Activated CD4-positive, alpha-beta T cell treated with anti-CD3 and anti-CD28 coated beads, Interleukin-2, amount 50 U/mL, for 24 hours (primary cell): ENCODE measurements at places on chromosomes 2 and 18.

DNA sequence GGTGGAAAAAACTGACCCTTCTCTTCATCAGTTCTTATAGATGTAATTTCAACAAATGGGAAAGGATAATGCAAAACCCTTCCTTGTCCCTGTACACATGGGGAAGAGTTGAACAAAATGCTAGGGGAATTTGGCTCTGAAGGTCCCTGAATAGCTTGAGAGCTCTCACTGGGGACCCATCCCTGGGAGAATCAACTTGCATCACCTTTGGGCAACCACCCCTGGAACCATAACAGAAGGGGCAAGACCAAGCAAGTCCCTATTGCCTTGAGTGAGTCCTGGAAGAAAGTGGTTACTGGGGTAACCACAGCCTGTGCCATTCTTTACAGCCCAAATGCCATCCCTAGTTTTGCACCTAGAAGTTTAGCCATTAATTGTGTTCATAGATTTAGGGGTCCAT is 52.2 kb upstream of the B3GNT2 start:
- DNase-seq: no peak

GRCh38 chr2:180892091-180892490 is 88.3 kb upstream of the UBE2E3 start:
- no peak for DNase-seq

- no peak for DNase-seq
Observed at GRCh38 chr18:77376043-77376732, 126.5 kb downstream of the GALR1 start.

GRCh38 chr18:13286456-13287125 is 68.0 kb downstream of the LDLRAD4 start:
- DNase-seq: no peak

GRCh38 chr18:2900684-2901422 is 54.0 kb downstream of the EMILIN2 start:
- no peak for DNase-seq

GRCh38 chr2:134027980-134028379 is 225.9 kb upstream of the MGAT5 start:
- no peak for DNase-seq

- DNase-seq: no peak
Observed at GRCh38 chr2:184646177-184646576, 47.8 kb downstream of the ZNF804A start.

DNA sequence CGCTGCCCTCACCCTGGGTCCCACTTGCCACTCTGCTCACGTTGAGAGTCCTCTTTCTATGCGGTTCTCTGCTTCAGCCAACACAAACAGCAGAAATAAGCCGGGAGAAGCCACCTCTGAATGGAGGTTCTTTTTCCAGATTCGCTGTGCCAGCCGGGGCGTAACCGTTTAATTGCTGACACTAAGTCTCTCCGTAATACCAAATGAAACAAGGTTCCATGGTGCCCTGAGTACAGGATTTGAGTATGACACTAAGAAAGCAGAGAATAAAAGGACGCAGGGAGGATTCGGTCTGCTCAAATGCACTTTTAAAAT is 37.6 kb downstream of the CTIF start:
- no peak for DNase-seq

- no peak for DNase-seq
Observed at GRCh38 chr2:96109931-96110511, 6.3 kb downstream of the ADRA2B start.

DNA sequence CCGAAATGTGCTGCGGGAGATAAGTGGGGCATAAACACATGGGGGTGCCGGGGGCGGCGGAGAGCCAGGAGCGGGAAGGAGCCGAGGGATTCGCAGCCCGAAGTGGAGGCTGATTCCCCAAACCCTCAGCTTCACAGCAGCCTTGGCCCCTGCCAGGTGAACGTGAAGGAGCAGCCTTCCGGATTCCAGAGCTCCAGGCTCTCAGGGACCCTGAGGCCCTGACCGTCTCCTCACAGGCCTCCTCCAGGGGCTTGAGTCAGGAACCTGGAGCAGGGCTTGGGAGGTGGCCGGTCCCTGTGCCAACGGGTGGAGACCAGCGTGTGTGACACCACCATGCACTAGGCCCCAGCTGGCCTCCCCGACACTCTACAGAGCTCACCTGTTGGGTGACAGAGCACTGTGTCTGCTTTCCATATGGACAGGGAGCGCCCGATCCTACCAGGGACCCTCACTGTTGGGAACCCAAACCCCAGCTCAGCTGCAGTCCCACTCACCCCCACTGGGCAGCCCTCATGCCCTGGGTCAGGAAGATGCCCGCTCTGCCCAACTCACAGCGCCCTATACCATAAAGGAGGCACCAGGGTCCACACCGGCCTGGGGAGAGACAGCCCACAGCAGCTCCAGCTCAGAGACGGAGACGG is 117.6 kb upstream of the OTOS start:
- no peak for DNase-seq

DNA sequence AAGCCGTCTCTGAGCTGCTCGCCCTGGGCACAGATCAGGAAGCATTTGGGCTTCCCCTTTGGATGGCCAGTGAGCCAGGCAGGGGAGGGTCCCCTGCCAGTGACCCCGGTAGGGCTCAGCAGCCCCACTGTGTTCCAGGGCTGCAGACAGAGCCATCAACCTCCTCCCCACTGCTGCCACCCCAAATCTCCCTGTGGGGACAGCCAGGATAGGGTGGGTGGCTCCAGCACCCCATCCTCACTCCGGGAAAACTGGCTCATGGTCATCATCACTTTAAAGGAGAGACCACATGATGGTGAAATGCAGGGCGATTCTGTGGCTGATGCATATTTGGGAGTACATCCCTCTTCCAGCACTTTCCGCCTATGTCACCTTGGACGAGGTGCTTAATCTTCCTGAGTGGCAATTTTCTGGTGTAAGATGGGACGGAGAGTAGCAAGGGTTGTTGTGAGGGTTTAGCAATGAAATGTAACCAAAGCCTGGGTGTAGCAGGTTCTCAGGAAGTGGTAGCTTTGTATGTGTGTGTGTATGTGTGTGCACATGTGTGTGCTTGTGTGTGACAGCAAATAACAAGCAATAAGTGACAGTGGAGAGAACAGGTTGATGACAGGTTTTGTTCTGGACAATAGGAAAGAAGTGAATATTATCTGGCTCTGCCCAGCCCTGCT is 61.8 kb downstream of the ACAA2 start:
- no peak for DNase-seq

- DNase-seq: no peak
Observed at GRCh38 chr2:204436230-204436629, 109.0 kb upstream of the PARD3B start.

DNA sequence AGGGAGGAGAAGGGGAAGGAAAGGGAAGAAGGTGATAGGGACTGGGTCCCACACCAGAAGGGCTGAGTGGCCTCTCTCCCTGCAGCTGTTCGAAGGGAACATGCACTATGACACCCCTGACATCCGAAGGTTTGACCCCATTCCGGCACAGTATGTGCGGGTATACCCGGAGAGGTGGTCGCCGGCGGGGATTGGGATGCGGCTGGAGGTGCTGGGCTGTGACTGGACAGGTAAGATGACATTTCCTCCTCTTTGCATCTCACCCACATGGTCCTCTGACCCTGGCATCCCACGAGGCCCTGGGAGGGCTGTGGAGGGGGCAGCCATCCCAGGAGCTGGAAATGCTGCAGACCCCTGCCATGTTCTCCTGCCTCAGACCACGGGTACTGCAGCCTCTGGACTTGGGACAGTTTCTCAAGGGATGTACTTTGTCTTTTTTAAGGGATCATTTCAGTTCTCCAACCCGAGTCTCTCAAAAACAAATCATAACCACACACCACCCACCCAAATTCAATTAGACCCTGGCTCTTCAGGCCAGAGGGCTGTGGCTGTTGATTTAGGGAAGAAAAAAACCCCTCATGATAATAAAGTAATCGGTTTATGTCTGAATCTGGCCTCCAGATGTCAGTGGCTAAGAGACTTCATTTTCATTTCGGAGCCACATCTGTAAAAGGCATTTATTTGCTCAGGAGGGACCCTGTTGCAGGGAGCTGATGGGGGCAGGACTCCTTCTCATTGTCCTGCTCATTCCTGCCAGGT is 63.5 kb downstream of the NRP2 start:
- no peak for DNase-seq

DNA sequence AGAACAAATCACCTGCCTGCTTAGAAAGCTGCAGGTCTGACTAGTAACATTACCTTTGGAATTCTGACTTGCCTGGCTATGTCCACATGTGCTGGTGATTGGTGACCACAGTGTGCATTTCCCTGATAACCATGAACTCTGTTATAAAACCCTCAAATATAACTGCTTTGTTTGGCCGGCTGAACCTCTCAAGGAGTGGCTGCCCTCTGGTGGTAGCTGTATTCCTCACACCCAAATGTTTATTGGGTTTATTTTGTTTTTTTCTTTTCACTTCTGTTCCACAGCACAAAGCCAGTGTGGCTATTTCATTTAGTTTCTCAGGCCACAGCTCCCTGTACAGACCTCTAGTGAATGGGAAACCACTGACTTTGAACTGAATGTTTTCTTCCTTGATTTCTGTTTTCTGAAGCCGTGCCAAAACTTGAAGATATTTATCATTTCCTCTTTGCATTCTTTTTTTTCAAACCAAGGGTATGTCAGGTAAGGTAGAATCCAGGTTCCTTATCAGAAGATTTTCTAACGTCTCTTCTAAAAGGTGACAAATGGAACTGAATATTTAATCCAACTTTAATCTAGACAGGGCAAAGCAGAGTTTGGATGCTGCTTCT is 549.0 kb upstream of the VRK2 start:
- no peak for DNase-seq

GRCh38 chr18:31487246-31488015 is 10.5 kb upstream of the DSG2 start:
- DNase-seq: no peak

DNA sequence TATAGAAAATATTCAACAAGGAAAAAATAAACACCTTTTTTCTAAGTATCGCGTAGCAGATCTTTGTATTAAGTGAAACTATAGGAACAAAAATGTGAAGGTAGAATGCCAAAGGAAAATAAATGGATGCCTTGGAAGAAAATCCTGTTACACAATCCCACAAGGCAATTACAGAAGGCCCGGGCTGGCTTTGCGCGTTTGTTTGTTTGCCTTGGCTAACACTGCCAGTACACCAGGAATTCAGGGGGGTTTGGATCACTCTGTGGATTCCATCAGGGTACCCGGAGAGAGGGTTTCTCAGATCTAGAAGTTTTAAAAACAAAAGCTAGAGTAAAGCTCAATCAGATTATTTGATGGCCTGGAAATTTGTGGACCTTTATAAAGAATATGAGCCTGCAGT is 478.3 kb downstream of the FBXO15 start:
- DNase-seq: no peak

GRCh38 chr18:10013621-10014543 is 100.1 kb downstream of the VAPA start:
- no peak for DNase-seq

- DNase-seq: no peak
Observed at GRCh38 chr2:44722026-44722625, 219.4 kb upstream of the SIX3 start.

- DNase-seq: no peak
Observed at GRCh38 chr18:46060359-46060841, 11.7 kb downstream of the PSTPIP2 start.

DNA sequence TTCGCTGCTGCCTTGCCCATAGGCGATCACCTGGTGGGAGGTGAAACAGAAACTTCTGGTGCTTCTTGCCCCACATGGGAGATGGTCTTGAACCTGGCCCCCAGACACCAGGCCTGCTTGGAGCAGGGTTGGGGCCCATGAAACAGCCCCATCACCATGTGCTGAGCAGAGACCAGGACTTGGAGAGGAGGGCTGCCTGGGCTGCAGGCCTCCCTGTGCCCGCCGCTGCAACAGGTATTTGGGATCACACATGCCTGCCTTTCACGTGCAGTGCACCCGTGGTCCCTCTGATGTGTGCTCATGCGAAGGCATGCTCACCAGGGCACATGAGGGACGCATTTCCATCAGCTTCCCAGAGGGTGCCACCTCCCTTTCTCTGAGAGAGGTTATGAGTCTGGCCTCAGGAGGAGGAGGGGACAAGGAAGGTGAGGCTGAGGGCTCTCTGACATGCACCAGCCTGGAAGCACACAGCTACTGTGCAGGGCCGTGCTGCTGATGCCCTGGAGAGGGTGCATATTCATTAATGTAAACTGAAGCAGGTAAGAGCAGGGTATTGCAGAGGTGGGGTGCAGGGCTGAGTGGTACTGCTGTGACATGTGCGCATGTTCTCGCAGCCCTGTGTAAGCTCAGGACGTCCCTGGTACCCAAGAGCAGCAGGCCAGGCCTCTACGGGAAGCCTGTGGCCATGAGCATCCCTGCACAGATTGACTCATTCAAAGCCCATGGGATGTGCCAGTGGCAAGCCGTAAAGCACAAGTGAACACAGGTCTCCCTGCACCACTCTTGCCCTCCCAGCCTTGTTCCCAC is 4.2 kb upstream of the OXER1 start:
- no peak for DNase-seq

GRCh38 chr2:19790291-19790690 is 111.5 kb downstream of the TTC32 start:
- DNase-seq: no peak

DNA sequence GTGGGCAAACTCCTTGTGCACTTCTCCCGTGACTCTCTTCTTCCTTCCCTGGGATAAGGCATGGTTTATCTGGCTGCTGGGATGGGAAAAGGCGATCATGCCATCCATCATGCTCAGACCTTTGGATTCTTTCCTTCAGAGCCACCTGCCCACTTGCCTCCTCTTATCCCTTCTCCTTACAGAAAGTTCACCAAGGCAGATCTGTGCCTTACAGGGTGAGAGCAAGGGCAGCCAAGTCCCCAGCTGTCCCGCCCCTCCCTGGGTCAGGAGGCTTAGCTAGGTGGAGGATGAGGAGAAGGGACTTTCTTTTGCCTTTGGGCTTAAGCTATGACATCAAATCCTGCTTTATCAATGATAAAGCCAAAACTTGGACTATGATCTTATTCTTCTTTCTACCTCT is 47.6 kb downstream of the KCNE4 start:
- no peak for DNase-seq

- DNase-seq: no peak
Observed at GRCh38 chr2:209834767-209835166, 63.1 kb downstream of the UNC80 start.

DNA sequence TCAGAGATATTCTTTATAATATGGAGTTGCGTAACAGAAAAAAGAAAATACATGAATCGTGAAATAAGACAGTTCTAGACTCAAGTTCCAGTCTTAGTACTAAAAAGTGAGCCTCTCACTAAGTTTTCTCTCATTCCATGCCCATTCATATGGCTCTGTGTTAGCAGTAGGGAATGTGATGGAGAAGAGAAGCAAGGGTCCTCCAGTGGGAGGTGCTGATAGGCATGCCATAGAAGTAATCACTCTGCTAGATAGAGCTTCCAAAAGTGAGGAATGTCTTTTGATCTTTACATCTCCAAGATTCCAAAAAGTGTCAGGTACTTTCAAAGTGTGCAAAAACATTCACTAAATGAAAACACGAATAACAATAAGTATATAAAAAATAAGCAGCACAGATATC is 678.4 kb downstream of the DCDC2C start:
- no peak for DNase-seq

- no peak for DNase-seq
Observed at GRCh38 chr18:33369711-33370449, 70.6 kb downstream of the CCDC178 start.
